Activated T-cell treated with anti-CD3 and anti-CD28 coated beads, Interleukin-2, amount 50 U/mL, for 72 hours (primary cell): ENCODE measurements at places on chromosomes 1 and 21. TPM values are rescaled to one million over a fixed set of nuclear protein-coding genes. Genes with fewer than 3 reads are reported as not detected.

- no peaks in the 10 kb centered on the region for H3K36me3 ChIP-seq
- no peak overlapping the region for H3K27ac ChIP-seq
- no peaks in the 10 kb centered on the region for H3K27me3 ChIP-seq
- H3K4me3 ChIP-seq = no peak overlapping the region
- no peak for DNase-seq
- peaks cover 11% of the 10 kb centered on the region for H3K4me1 ChIP-seq
These were observed 79.1 kb downstream of the GABPA start for GRCh38 chr21:25813917-25814316.

- no peak overlapping the region for H3K4me3 ChIP-seq
- H3K27me3 ChIP-seq = peaks cover 5% of the 10 kb centered on the region
- no peak overlapping the region for H3K27ac ChIP-seq
- no peak for DNase-seq
These were observed 98.8 kb downstream of the LBR start for GRCh38 chr1:225329041-225329440.

GRCh38 chr1:208475951-208476845, 232.0 kb upstream of the PLXNA2 start:
- no peaks in the 10 kb centered on the region for H3K36me3 ChIP-seq
- DNase-seq = no peak
- no peak overlapping the region for H3K27ac ChIP-seq

GRCh38 chr1:97783751-97784150, 137.1 kb downstream of the DPYD start:
- no peaks in the 10 kb centered on the region for H3K27me3 ChIP-seq
- H3K36me3 ChIP-seq = peaks cover 1% of the 10 kb centered on the region
- H3K4me1 ChIP-seq = peaks cover 11% of the 10 kb centered on the region

- H3K4me3 ChIP-seq = no peak overlapping the region
- no peak for DNase-seq
- H3K27me3 ChIP-seq = no peaks in the 10 kb centered on the region
These were observed 58.9 kb downstream of the ERG start for GRCh38 chr21:38439426-38439825.

- no peak overlapping the region for H3K27ac ChIP-seq
- H3K27me3 ChIP-seq = no peaks in the 10 kb centered on the region
- peaks cover 1% of the 10 kb centered on the region for H3K36me3 ChIP-seq
- H3K4me3 ChIP-seq = peak overlapping the region; percentile 76
- DNase-seq = no peak
- peaks cover 26% of the 10 kb centered on the region for H3K4me1 ChIP-seq
These were observed 14.5 kb upstream of the KCNA2 start for GRCh38 chr1:110620686-110621085.

DNA sequence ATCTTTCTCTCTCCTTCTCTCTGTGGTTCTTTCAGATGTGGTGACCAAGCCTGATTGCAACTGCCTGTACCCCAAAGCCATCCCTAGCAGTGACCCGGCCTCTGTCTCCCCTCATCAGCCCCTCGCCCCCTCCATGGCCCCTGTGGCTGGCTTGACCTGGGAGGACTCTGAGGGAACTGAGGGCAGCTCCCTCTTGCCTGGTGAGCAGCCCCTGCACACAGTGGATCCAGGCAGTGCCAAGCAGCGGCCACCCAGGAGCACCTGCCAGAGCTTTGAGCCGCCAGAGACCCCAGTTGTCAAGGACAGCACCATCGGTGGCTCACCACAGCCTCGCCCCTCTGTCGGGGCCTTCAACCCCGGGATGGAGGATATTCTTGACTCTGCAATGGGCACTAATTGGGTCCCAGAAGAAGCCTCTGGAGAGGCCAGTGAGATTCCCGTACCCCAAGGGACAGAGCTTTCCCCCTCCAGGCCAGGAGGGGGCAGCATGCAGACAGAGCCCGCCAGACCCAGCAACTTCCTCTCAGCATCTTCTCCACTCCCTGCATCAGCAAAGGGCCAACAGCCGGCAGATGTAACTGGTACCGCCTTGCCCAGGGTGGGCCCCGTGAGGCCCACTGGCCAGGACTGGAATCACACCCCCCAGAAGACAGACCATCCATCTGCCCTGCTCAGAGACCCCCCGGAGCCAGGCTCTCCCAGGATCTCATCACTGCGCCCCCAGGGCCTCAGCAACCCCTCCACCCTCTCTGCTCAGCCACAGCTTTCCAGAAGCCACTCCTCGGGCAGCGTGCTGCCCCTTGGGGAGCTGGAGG, 12.7 kb downstream of the CSF1 start:
- peaks cover 7% of the 10 kb centered on the region for H3K4me1 ChIP-seq
- H3K4me3 ChIP-seq = no peak overlapping the region
- no peaks in the 10 kb centered on the region for H3K27me3 ChIP-seq
- DNase-seq = no peak
- H3K27ac ChIP-seq = no peak overlapping the region
- peaks cover 38% of the 10 kb centered on the region for H3K36me3 ChIP-seq

GRCh38 chr1:206578978-206579374, 33.3 kb downstream of the EIF2D start:
- peak overlapping the region; percentile 100 for H3K27ac ChIP-seq
- peak overlapping the region; percentile 97 for H3K4me3 ChIP-seq
- no peaks in the 10 kb centered on the region for H3K27me3 ChIP-seq

DNA sequence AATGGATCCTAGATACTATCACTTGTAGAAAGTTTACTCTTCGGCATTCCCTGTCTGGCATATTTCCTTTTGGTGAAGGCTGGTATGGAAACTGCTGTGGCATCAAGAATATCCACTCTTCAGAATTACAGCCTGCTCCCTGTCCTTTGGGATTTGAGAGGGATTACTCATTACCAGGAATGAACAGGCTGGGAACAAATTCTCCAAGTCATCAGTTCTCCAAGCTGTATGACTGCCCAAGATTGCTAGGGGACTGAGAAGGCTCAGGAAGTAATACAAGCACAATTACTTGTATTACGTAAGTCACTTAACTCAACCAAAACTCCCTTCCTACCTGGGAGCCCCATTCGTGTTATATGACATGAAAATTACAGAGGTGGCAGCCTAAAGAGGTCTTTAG, 49.6 kb downstream of the CD58 start:
- peaks cover 15% of the 10 kb centered on the region for H3K4me1 ChIP-seq
- no peaks in the 10 kb centered on the region for H3K27me3 ChIP-seq
- peaks cover 2% of the 10 kb centered on the region for H3K36me3 ChIP-seq
- no peak overlapping the region for H3K27ac ChIP-seq

- H3K4me3 ChIP-seq = no peak overlapping the region
- no peak for DNase-seq
- H3K27ac ChIP-seq = no peak overlapping the region
- H3K36me3 ChIP-seq = peaks cover 6% of the 10 kb centered on the region
- peaks cover 41% of the 10 kb centered on the region for H3K4me1 ChIP-seq
- H3K27me3 ChIP-seq = no peaks in the 10 kb centered on the region
These were observed 2.9 kb upstream of the DIP2A start for GRCh38 chr21:46455575-46456385.

DNA sequence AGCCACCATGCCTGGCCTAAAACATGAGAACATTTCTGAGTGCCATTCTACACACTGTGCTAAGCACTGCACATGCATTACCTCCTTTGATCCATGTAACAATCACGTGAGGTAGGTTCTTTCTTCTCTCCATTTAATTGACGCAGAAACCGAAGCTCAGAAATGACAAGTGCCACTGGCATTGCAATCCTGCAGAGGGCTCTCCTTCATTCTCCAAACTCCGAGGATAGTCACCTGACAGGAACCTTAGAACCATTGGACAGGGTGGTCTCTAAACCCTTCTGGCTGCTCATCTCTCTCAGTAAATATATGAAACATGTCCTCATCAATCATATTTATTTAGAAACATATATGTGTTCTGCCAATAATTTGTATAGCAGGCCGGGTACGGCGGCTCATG, 167.1 kb upstream of the JUN start:
- H3K36me3 ChIP-seq = peaks cover 4% of the 10 kb centered on the region
- no peak overlapping the region for H3K4me3 ChIP-seq
- DNase-seq = no peak
- H3K27me3 ChIP-seq = no peaks in the 10 kb centered on the region

GRCh38 chr1:240337781-240338180, 246.1 kb downstream of the FMN2 start:
- no peaks in the 10 kb centered on the region for H3K27me3 ChIP-seq
- H3K27ac ChIP-seq = no peak overlapping the region
- no peaks in the 10 kb centered on the region for H3K36me3 ChIP-seq
- H3K4me3 ChIP-seq = no peak overlapping the region
- DNase-seq = no peak
- no peaks in the 10 kb centered on the region for H3K4me1 ChIP-seq

DNA sequence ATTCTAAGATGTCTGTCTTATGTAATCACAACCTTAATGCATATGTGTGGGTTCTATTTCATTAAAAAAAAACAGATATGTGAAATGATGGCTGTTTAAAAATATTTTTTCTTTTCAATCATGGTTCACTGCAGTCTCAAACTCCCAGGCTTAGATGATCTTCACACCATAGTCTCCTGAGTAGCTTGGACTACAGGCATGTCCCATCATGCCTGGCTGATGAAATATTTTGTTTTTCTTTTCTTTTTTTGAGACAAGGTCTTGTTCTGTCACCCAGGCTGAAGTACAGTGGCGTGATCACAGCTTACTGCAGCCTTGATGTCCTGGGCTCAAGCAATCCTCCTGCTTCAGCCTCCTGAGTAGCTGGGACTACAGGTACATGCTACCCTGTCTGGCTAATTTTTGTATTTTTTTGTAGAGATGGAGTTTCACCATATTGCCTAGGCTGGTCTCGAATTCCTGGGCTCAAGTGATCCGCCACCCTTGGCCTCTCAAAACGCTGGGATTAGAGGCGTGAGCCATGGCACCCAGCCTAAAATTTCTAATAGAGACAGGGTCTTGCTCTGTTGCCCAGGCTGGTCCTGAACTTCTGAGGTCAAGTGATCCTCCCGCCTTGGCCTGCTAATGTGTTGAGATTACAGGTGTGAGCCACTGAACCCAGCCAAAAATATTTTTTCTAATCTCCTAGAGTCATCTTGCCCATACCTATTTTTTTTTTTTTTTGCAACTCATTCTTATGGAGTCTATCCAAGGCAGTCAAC, 67.6 kb downstream of the GIPC2 start:
- no peak for DNase-seq
- H3K4me3 ChIP-seq = no peak overlapping the region
- no peak overlapping the region for H3K27ac ChIP-seq
- H3K27me3 ChIP-seq = no peaks in the 10 kb centered on the region

- no peaks in the 10 kb centered on the region for H3K4me1 ChIP-seq
- no peak overlapping the region for H3K4me3 ChIP-seq
- no peak overlapping the region for H3K27ac ChIP-seq
- no peaks in the 10 kb centered on the region for H3K27me3 ChIP-seq
- no peak for DNase-seq
These were observed 113.5 kb downstream of the OMA1 start for GRCh38 chr1:58432851-58433668.

DNA sequence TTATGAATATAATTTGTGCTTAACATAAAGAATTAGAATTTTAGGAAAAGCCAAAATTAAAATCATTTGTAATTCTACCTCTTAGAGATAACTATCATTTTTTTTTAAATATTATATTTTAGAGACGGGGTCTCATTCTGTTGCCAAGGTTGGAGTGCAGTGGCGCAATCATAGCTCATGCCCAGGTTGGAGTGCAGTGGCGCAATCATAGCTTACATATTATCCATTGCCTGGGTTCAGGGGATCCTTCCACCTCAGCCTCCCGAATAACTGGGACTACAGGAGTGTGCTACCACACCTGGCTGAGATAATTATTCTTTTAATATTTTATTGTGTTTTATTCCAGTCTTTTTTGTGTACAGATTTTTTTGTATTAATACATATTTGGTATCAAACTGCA, 8.3 kb downstream of the RASAL2 start:
- no peaks in the 10 kb centered on the region for H3K36me3 ChIP-seq
- no peaks in the 10 kb centered on the region for H3K4me1 ChIP-seq
- no peak overlapping the region for H3K27ac ChIP-seq
- DNase-seq = no peak

DNA sequence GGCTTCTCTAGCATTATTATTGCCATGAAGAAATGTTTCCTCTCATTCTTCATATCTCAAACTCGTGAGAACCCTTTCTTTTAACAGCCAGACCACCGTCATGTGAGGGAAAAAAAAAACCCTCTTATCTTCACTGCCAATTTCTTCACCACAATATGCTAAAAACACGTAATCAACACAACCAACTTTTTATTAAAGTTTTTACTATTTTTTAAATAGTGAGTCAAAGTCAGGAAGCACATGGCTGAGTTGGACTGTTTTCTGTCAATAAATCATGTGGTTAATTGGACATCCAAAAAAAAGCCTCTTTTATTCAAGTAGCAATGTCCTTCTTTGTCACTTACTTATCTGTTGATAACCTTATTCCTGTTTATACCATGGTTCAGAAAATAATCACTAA, 55.9 kb upstream of the SAMD13 start:
- peaks cover 3% of the 10 kb centered on the region for H3K36me3 ChIP-seq
- no peak overlapping the region for H3K27ac ChIP-seq
- no peaks in the 10 kb centered on the region for H3K4me1 ChIP-seq
- no peak overlapping the region for H3K4me3 ChIP-seq
- no peaks in the 10 kb centered on the region for H3K27me3 ChIP-seq

GRCh38 chr21:39136711-39137110, 46.5 kb downstream of the PSMG1 start:
- H3K4me1 ChIP-seq = no peaks in the 10 kb centered on the region
- H3K36me3 ChIP-seq = no peaks in the 10 kb centered on the region
- no peak for DNase-seq
- H3K4me3 ChIP-seq = no peak overlapping the region
- no peak overlapping the region for H3K27ac ChIP-seq
- no peaks in the 10 kb centered on the region for H3K27me3 ChIP-seq

GRCh38 chr1:179955731-179956130, 1.1 kb downstream of the CEP350 start:
- H3K4me1 ChIP-seq = peaks cover 58% of the 10 kb centered on the region
- peak overlapping the region; percentile 90 for H3K4me3 ChIP-seq
- no peaks in the 10 kb centered on the region for H3K36me3 ChIP-seq
- H3K27me3 ChIP-seq = no peaks in the 10 kb centered on the region

- peaks cover 5% of the 10 kb centered on the region for H3K36me3 ChIP-seq
- H3K4me3 ChIP-seq = no peak overlapping the region
- no peak overlapping the region for H3K27ac ChIP-seq
- no peaks in the 10 kb centered on the region for H3K27me3 ChIP-seq
- no peak for DNase-seq
These were observed 61.5 kb downstream of the PSMG1 start for GRCh38 chr21:39121600-39122355.

GRCh38 chr1:225651872-225652728, 823 bp downstream of the ENAH start:
- peaks cover 2% of the 10 kb centered on the region for H3K36me3 ChIP-seq
- H3K27me3 ChIP-seq = peaks cover 58% of the 10 kb centered on the region
- DNase-seq = no peak
- peak overlapping the region; percentile 96 for H3K4me3 ChIP-seq
- H3K4me1 ChIP-seq = peaks cover 15% of the 10 kb centered on the region

Gene LRRC53
- not detected for total RNA-seq

Gene LBR
- 163 TPM for total RNA-seq

Gene HSF2BP
- 1.9 TPM for total RNA-seq

Gene CR1
- total RNA-seq = 0.22 TPM

Gene IL20
- total RNA-seq = not detected

Gene KCNQ4
- 0.58 TPM for total RNA-seq

Gene ATAD3C
- total RNA-seq = 3.7 TPM

Gene AMY1B
- not detected for total RNA-seq

Gene SYT2
- total RNA-seq = 0.02 TPM
